Caudate nucleus (tissue), 63 donors: ENCODE measurements at places on chromosomes 1 and 21.

DNA sequence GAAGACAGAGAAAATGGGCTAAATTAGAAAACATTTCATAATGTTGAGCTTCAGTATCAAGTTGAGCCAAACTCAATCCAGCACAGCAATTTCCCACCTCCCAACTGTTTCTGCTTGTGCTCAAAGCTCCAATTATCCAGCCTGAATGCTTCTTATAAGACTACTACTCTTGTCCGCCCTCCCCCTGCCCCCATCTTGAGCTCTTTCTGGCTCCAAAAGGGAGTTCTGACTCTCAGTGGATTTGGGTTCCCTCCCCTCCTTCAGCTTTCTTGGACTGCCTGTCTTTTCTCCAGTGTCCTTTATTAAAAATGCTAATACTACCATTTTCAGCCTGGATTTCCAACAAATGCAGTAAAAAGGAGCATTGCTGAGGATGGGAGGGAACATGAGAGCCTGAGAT lies 174.8 kb downstream of the ASTN1 start:
- no peak for DNase-seq

GRCh38 chr1:218656301-218657037 lies 311.3 kb downstream of the TGFB2 start:
- no peak for DNase-seq

DNA sequence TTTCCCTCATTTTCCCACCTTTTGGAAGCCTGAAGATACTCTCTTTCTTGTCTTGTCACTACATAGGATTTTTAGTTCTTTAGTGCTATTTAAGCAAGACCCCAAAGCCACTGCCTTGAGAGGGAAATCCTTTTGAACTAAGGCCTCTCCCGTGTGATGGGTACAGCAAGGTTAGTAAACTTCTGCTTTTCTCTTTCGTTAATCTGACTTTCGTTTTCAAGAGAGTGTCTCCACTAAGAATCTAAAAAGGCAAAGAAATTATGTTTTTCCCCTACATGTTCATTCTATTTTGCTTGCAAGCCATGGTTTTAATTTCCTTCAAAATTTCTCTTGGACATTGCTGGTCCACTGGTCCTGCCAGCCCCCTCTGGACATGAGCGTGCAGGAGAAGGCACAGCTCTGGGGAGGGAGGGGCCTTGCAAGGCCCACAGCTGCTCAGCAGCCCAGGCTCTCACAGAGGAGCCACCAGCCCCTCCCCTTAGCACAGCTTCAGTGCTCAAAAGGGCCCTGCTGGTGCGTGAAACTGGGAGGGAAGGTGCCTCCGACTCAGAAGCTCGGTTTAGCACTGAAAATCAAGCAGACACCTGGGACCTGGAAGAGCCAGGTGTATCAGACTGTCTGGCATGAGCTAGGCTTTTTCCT lies 210.9 kb upstream of the GALNT2 start:
- DNase-seq = no peak

GRCh38 chr1:231856894-231857293 lies 230.3 kb downstream of the DISC1 start:
- no peak for DNase-seq

GRCh38 chr1:159924791-159925718 lies at the start of gene TAGLN2:
Gene TAGLN2, minus strand, starts transcription at chr1:159925507. Its CDS starts 4,998 bp downstream, at chr1:159920509.
- DNase-seq = peak; percentile 24

GRCh38 chr1:19353596-19353995 lies 41.5 kb downstream of the SLC66A1 start:
- DNase-seq = no peak
